Stimulated activated CD4-positive, alpha-beta T cell treated with anti-CD3 and anti-CD28 coated beads, Interleukin-4, amount 100 ng/mL, for 48 hours (primary cell): ENCODE measurements at places on chromosomes 3 and 15.
A peak's percentile ranks its signal among the peaks of the same experiment; 100 is the strongest.

DNA sequence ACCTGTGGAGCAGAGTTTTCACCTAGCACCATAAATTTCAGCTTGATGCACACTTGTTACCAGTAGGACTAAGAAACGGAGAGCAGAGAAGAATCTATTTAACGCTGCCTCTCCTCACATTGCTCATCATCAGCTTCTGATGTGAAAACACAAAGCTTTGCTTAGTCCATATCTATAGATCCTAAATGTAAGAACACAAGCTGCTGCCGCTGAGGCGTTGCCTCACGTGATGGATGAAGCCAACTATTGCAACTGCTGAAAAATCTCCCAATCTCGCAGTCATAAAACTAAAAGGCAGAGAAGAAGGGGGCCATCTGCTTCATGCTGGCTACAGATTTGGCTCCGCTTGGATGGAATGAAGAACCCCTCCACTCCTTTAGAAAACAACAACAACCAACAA lies 42.7 kb downstream of the CADPS start:
- no peak for DNase-seq

- no peak for DNase-seq
Observed at GRCh38 chr3:183349421-183350157, 78.8 kb downstream of the MCF2L2 start.

DNA sequence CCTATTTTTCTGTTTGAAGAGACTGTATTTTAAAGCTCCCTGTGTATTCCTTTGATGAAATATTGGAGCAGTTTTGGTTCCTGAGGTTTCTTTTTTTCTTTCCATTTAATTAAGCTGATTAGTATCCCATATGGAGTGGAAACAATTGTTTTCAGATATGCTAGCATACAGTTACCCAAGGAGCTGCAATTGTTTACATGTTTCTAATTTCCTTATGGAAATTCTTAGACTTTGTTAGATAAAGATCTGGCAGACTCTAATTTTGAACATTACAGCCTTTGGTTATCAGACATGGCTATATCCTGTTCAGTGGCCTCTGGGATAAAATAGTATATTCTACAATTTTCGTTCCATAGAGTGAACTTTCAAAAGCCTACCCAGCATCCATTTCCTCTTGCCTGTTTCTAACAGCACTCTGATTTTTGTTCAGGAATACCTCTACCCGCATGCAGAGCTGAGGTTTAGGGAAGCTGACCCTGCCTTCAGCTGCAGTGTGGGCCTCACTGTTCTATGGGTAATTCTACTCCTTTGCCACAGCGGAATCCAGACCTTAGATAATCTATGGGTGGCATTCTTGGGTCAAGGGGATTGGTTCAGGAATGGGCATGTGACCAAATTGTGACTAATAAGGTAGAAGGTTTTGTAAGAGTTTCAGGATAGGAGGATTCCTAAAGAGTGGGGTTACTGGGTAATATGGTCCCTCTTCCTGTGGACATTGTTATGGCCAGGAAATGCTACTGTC lies 161.1 kb upstream of the ANKRD28 start:
- no peak for DNase-seq

DNA sequence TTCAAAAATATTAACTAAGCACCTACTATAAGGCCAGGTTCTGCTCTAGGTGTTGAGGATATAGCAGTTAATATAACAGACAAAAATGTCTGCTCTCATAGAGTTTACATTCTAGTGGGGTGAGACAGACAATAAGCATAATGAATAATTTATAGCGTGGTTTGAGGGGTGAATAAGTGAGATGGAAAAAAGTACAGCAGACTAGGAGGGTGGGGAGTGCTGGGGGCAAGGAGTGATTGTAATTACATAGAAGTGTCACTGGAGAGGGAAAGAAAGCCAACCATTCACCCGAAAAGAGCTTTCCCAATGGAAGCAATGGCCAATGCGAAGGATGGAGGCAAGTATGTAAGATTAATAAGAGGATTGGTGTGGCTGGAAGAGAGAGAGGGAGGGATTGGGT lies 552.9 kb upstream of the KCNMB2 start:
- no peak for DNase-seq

- no peak for DNase-seq
Observed at GRCh38 chr15:67806536-67806935, 18.8 kb upstream of the SKOR1 start.

DNA sequence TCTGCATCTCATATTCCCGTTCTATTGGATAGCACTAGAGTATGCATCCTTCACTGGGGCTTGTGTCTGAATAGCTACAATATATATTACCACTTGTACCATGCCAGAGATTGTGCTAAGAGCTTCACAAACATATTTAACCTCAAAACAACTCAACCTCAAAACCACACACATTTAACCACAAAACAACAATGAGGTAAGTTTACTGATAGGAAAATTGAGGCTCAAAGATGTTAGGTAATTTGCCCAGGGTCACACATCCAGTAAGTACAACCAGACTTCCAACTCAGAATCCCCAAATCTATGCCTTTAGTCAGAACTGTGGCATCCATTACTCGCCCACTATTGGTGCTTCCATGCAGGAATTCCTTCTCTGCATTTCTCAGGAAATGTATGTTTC lies 220.0 kb downstream of the FAM43A start:
- DNase-seq: no peak

GRCh38 chr3:72163809-72164634 lies 379.1 kb upstream of the PROK2 start:
- no peak for DNase-seq

GRCh38 chr15:90671216-90671615 lies 45.9 kb upstream of the BLM start:
- no peak for DNase-seq

GRCh38 chr3:95351158-95351557 lies 1288.3 kb downstream of the NSUN3 start:
- no peak for DNase-seq

- DNase-seq: no peak
Observed at GRCh38 chr3:13824521-13825310, 55.2 kb downstream of the WNT7A start.

DNA sequence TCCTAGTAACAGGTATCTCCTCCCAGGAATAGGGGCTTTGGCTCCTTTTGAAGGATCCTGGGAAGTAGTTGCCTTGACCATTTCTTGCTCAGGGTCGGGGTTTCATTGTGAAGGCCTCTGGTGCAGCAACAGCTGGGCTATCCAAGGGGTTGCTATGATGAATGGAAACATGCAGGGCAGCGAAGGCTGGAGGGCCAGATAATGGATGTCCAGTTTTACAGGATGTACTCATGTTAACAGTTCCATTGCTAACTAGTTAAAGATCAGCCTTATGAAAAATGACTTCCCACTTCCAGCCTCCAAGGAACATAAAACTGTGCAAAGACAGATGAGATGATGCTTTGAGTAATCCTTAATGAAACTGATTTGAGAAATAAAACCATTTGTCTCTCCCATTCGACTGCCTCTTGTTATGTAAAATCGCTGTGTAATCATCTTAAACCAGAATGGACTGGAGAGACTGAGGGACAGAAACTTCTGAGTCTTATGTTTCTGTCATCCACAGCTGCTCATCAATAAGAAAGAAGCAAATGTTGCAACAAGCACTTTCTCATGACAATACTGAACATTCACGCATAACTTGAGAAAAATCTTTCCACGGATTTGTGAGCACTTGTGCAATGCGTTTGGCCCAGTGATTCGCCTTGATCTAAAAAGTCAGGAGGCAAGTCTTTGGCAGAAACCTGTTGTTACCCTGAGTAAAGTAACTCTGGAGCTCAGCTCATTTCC lies 473.5 kb upstream of the RGMA start:
- no peak for DNase-seq

GRCh38 chr3:12797892-12798558 lies 1.5 kb downstream of the CAND2 start:
- no peak for DNase-seq

GRCh38 chr3:143119974-143120715 lies 574 bp downstream of the CHST2 start:
- peak; percentile 15 for DNase-seq

- no peak for DNase-seq
Observed at GRCh38 chr15:101177866-101178265, 74.0 kb downstream of the CHSY1 start.

- no peak for DNase-seq
Observed at GRCh38 chr15:75037685-75038084, 14.3 kb downstream of the PPCDC start.

GRCh38 chr15:78056714-78057269 lies 20.7 kb downstream of the TBC1D2B start:
- DNase-seq: no peak

GRCh38 chr3:133273346-133273745 lies 126.5 kb upstream of the BFSP2 start:
- no peak for DNase-seq

DNA sequence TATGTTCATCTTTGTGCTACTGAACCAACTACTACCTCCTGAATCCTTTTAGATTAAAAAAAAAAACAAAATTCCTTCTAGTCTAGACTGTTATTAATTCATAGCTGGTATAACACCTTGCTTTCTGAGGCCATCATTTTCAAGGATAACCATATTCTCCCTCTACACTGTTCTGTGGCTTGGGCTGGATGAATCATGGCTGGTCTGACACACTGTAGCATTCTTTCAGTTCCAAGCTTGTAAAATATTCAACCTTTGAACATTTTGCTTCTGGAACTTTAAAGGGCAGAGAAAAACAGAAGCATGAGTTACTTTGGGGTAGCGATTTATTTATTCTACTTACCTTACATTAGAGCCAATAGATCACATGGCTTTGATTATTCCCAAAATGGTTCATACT lies 7.6 kb downstream of the HSPBAP1 start:
- DNase-seq: no peak

GRCh38 chr3:10204921-10205320 lies 40.2 kb downstream of the IRAK2 start:
- no peak for DNase-seq

GRCh38 chr3:113541519-113541918 lies 9.2 kb downstream of the SIDT1 start:
- no peak for DNase-seq

GRCh38 chr3:29156086-29156715 lies 124.7 kb upstream of the RBMS3 start:
- DNase-seq: no peak

DNA sequence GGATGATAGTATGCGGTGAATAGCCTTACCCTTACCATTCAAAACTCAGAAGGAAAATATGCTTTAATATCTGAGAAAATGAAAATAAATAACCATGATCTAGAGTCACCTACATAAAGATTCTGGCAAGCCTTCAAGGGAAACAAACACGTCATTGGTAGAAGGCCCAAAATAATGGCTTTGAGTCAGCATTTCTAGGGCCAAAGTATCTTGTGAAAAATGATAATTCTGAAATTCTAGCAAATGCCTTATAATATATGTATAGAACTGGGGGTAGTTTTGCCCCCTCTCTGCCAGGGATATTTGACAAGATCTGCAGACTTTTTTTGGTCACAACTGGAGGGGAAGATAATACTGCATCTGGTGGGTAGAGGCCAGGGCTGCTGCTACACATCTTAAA lies 15.4 kb downstream of the PLSCR1 start:
- DNase-seq: no peak

- DNase-seq: no peak
Observed at GRCh38 chr3:129622226-129622874, 15.9 kb upstream of the PLXND1 start.

DNA sequence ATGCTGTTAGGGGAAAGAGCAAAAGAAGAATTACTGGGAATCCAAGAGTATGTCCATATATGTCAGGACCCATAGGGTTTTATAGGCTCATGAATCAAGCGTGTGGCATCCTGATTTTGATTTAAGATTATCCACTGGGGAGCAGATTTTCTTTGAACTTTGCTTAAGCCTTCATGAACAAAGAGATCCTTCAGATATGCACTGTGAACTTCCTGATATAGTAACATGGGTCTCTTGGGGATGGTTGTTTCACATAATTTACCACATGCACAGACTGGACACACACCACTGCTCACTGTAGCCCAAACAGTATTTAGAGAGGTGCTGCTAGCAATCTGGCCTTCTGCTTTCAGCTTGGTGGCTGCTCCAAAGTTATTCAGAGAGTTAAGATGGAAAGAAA lies 200.9 kb upstream of the ZPLD1 start:
- DNase-seq: no peak

GRCh38 chr3:195043607-195044339 lies 227.2 kb downstream of the XXYLT1 start:
- DNase-seq: no peak

DNA sequence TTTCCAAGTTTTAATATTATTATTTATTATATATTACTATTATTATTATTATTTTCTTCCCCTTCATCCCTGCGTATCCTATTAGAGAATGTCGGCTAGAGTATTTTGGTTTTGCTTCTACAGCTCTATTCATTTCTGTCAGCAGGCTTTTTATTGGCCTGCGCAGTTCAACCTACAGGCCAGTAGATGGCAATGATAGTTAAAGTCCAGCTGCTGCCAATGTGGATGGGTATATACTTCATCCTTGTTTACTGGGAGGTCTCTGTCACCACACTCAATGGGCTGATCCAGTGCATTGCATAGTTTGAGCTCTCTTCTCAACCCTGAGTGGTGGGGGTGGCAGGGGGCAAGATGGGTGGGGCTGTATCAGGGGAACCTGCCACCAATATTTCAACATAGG lies 799.8 kb downstream of the NSUN3 start:
- no peak for DNase-seq

- DNase-seq: no peak
Observed at GRCh38 chr3:135451037-135451785, 514.3 kb upstream of the PPP2R3A start.

DNA sequence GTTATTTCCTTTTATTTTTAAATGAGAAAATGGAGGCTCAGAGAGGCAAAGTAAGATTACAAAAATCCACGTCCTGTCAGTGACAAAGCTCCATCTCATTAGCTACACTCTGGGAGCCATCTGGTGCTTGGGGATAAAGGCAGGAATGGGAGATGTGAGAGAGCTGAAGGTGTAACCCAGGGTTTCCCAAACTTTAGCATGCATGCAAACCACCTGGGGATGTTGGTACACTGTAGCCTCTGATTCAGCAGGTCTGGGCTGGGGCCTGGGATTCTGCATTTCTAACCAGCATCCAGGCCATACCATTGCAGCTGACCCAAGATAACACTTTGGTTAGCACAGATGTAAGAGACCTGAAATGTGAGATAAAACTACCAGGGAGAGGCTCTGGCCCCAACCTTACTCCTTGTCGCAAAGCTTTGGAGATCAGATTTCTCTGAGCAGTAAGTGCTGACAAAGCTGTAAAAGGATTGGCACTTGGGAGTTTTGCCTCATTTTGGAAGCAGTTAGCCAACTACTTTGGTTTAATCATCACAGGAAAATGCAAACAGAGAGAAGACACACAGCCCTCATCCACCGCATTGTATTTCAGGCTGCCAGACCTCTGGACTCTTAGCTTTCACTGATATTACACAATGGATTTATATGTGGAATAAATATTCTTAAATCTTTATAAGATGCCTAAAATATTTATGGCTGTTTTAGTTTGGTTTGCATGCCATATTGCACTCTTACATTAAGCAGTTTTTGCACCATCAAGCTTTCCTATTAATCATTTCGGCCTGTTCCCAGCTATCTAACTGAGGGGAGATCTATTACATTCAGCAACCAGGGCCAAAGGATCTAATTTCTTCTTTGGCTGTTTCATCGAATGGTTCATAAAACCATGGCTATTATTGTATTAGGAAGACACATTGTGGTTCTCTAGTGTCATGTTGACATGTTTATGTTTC lies 263.0 kb downstream of the EBLN2 start:
- DNase-seq: no peak
